ENCODE measurements at places on chromosomes 4 and X.

DNA sequence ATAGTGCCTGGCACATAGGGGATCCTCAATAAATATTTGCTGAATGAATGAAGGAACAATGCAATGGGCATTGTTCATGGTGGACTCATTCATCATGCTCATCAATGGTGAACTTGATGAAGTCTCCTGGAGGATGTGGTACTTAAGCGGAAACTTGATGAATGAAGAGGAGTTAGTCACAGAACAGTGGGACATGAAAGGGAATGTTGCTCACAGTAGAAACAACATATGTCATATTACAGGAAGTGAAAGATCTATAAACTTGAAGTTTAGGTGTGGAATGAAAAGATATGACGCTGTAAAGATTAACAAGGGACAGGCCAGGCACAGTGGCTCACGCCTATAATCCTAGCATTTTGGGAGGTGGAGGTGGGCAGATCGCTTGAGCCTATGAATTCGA, 224.1 kb downstream of the PPP3CA start:
- no peak for DNase-seq

- no peak for DNase-seq
These were observed 852.9 kb downstream of the TECRL start for GRCh38 chr4:63556332-63556731.

DNA sequence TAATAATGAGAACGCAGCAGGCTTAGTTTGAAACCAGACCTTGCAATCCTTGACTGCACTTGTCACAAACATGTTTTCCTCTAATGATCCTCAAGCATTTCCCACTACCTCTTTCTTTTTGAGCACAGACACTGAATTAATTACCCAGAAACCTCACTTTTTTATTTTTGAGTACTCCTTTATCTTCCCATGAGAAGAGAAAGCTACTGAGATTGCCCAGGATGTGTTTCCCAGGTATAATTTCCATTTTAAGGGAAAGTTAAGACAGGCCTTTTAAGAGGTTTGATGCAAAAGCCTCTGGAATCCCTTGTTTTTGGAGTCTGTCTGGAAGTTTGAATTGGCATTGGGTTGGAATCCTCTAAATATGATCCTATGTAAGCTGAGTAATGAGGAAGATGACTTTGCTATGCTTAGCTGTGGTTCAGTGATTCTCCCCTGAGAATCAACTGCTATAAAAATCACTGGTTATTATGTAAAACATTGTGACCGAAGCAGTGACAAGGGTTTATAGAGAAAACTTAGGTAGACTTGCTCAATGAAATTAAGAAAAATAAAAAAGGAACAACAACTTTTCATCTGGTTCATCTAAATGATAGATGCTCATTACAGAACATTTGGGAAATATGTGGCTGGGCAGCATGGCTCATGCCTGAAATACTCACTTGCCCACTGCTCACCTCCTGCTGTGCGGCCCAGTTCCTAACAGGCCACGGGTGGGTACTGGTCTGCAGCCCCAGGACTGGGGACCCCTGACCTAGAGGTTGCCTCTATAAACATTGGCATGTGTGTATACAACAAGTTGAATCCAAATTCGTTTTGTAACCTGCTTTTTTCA, 10.8 kb upstream of the RHOH start:
- DNase-seq = no peak

- no peak for DNase-seq
These were observed 2.2 kb downstream of the SLIT2 start for GRCh38 chr4:20253735-20254409.

GRCh38 chr4:31275906-31276305, 555.7 kb downstream of the PCDH7 start:
- no peak for DNase-seq

DNA sequence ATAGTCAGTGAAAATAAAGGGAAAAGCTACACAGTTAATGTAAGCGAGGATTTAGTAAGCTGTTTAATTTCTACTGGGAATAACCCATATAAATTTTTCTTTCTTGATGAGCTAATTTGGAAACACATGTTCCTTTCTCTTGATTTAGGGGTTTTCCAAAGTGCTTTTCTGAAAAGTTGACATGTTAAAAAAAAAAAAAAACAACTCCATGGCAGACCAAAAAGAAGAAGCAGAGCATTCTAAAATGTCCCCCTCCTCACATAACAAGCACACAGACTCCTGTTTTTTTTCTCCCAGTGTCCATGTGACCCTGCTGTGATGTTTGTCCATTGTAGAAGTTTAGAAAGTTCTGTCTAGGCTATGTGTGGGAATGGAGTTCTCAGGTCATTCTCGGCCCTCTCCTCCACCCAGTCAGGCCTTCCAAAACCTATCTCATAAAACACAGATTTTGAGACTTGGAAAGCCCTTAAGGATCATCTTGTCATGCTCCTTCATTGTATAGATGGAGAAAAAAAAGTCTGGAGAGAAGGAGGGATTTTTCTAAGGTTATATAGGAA, 792 bp downstream of the CLIC2 start:
- DNase-seq = no peak

DNA sequence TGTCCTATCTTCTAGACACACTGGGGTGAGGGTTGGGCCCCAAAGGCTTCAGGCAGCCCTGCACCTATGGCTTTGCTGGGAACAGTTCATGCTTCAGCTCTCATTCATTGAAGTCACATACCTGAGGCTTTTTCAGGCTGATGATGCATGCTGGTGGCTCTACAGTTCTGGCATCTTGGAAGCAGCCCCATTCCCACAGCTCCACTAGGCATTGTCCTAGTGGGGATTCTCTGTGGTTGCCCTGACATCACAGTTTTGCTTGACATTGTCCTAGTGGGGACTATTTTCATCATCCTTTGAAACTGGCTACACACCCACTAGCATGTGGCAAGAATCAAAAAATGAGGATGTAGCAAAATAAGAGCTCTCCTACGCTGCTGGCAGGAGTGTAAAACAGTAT, 37.7 kb upstream of the C4orf17 start:
- no peak for DNase-seq

DNA sequence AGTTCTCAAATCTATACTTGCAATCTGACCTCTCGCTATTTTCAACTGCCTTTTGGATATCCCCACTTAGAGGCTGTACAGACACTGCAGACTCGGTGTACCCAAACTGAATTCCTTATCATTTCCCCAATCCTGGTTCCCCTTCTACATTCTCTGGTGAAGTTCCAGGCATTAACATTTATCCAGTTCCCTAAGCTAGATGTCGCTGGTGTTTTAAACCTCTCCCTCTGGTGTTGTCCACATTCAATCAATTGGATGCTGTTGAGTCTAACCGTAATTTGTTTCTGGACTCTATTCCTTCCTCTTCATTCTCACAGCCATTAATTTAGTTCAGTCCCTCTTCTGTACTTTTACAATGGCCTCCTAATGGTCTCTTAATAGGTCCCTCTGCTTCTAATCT, 7.2 kb upstream of the STK26 start:
- no peak for DNase-seq

DNA sequence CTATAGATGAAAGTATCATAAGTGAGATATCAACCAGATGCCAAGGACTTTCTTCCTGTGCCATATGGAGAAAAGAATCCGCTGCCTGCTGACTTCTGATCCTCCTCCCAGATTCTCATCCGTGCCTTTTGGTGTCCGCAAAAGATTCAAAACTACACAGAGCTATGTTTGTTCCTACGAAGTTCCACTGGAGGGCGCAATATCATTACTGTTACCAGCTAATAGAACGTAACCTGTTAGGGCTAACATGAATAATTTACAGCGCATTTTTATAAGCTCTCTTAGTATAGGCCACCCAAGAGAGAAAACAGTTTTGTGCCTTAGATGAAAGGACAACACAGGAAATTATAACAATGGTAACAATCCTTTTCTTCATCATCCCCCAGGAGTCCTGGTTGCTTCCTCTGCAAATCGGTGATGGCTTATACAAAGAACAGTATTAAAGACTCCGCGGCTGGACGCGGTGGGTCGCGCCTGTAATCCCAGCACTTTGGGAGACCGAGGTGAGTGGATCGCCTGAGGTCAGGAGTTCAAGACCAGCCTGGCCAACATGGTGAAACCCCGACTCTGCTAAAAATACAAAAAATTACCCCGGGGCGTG, 22.8 kb upstream of the CENPVL3 start:
- no peak for DNase-seq

- no peak for DNase-seq
These were observed 75.9 kb downstream of the SPATA18 start for GRCh38 chr4:52126966-52127365.

GRCh38 chrX:41085878-41086626, 807 bp downstream of the USP9X start:
- DNase-seq = peak; percentile 48

DNA sequence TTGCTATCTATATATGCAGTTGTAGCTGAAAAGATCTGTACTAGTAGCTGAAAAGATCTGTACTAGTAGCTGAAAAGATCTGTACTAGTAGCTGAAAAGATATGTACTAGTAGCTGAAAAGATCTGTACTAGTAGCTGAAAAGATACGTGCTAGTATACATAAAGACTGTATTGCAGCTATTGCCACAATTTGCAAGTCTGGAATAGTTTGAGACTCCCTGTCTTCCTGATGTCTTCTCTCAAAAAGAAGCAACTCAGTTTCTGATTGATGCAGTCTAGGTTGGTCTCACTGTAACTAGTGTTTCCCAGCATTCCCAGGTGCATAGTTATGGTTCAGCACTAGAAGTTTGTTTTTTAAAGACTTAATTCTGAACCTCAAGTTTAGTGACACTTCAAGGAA, 15.0 kb downstream of the SLAIN2 start:
- no peak for DNase-seq

GRCh38 chr4:184838249-184839074, 12.7 kb upstream of the ACSL1 start:
- no peak for DNase-seq

DNA sequence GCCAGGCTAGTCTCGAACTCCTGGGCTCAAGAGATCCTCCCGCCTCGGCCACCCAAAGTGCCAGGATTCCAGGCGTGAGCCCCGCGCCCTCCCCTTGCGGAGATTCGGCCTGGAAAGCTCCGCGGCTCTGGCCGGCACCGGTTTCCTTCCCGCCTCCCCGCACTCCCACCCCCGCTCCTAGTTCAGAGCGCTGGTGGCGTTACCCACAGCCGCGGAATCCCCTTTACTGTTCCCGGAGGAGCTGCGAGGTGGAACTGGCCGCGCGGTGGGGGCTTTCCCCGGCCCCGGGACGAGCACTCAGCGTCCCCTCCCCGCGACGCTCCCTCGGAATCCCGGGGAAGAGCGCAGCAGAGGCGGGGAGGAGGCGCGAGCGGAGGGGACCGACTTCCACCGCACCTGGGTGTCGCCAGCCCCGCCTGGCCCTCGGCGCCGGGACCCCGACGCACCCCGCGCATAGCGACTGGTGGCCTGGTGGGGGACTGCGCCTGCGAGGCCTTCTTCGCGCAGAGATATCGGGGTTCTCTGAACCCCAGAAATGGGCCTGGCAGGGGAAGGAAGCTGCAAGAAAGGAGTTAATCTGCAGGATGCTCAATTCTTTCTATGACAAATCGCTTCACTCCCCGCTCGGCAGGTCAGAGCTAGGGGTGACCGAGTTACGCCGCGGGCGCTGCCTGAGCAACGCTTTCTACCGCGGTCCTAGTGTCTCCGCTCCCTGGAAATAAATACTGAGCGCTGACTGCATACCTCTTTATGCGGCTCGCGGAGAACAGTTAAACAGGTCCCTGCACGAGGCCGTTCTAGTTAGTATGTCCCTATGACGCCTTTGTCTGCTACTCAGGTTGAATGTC, 14.6 kb upstream of the SLC25A4 start:
- DNase-seq = no peak

DNA sequence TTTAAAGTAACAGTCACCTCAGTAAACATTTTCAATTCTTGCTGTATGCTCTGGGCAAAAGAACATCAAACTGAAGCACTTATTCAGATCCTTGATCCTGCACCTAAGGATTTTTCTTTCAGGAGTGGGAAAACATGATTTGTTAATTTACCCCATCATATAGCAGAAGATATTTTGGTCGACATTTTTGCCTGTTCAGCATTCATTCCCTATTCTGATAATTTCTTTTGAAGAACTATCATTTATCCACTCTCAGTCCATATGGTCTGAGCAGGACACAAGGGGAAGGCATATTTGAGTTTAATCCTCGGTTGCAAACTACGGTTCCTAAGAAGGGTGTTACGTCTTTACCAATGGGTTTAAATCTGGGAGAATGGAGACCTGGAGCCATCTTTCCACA, 1.2 kb upstream of the CLOCK start:
- no peak for DNase-seq

GRCh38 chrX:71118985-71119535, 664 bp downstream of the MED12 start:
- DNase-seq = no peak

DNA sequence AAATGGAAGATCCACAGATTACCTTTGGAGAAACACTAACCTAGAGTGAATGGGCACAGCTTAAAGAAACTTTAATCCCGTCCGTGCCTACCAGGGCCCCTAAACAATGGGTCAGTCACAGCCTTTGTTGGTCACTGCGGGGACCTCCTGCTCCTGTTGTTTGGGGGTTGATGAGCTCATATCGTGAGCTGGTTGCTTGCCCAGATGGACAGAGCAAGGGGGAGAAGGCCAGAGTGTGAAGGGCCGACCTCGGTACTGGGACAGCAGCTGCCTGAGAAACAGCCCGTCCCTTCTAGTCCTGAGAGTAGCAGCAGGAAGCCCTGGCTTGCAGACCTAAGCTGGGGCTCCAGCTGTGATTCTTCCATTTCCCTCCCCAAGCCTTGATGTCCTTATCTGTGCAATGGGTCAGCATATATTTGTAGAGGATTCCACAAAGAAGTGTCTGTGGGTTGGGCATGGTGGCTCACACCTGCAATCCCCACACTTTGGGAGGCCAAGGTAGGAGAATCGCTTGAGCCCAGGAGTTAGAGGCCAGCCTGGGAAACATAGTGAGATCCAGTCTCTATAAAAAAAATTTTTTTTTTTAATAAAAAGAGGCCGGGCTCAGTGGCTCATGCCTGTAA, 69.6 kb upstream of the SLC34A2 start:
- DNase-seq = no peak

DNA sequence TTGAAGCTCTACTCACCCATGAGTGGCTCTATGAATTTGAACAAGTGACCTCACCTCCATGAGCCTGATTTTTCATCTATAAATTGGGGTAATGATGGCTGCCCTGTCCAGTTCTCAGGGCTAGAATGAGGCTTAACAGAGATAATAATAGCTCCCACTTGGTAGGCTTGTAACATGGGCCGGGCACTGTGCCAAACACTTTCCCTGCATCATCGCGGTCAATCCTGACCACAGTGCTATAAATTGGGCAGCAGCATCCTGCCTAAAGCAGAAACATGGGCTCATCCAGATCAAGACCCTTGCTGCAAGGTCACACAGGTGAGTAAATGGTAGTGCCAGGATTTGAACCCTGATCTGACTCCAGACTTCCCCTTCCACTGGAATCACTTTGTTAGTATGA, 12.8 kb downstream of the APLN start:
- no peak for DNase-seq
